Coronary artery (tissue), 2 donors: ENCODE measurements at places on chromosomes 5 and 9.

GRCh38 chr5:62273687-62274086, 32.3 kb upstream of the KIF2A start:
- DNase-seq: no peak

- no peak for DNase-seq
Measured at GRCh38 chr5:142674531-142675469, 11.1 kb downstream of the FGF1 start.

- no peak for DNase-seq
Measured at GRCh38 chr5:111255169-111255568, 31.0 kb downstream of the CAMK4 start.

DNA sequence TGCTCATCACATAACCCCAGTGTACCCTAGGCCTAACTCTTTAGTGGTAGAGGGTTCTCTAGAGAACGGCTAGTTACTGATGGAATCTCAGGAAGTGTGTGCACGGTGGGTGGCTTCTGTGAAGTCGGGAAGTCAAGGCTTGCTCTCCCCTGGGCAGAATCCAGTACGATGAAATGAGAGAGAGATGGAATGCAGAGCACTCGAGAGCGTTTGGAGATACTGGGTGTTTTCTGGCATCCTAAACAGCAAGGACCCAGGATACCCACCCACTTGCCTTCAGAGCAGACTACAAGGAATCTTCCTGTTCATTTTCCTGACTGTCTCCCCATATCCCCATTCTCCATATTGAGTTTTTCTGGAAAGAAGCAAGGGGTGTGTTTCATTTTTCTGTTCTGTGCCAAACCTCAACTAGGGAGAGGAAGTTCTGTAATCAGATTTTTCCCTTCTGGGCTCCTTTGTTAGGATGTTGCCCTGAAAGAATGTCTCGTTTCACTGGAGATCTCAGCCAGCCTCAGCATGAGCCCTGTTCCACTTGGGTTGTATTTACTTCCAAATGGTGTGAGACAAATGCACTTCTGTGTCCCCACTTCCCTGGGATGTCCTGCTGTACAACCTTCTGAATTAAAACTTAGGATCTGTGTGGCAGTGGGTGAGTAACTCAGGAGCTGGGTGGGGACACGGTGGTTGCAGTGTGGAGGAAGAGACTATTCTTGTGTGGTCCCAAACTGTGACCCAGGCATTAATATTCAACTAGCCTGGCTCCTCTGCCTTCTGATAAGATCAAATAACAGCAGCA, 108.9 kb upstream of the SPRY4 start:
- no peak for DNase-seq

GRCh38 chr5:112208699-112209615, 210.1 kb downstream of the EPB41L4A start:
- DNase-seq: no peak

GRCh38 chr9:18739641-18740318, 265.8 kb downstream of the ADAMTSL1 start:
- DNase-seq: no peak

GRCh38 chr9:97636903-97637302, 3.3 kb downstream of the NCBP1 start:
- DNase-seq: no peak
